ENCODE measurements at places on chromosomes 6 and 20.

DNA sequence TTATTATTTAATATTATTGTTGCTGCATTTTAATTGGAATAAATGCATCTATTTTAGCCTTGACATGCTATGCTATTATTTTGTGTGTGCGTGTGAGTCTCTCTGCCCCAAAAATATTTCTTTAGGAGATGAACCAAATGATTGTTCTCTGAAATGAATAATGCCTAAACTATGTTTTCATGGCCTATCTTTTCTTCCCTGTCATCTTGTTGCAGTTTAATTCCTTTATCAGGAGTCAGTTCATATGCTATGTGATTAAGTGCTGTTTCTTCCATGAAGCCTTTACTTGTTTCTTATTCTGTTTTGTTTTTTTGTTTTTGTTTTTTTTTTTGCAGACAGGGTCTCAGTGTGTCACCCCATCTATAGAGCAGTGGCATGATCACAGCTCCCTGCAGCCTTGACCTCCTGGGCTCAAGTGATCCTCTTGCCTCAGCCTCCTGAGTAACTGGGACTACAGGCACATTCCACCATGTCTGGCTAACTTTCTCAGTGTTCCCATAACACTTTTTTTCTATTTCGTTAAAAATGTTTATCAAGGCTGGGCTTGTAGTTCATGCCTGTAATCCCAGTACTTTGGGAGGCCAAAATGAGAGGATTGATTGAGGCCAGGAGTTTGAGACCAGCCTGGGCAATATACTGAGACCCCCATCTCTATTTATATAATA is 25.7 kb downstream of the TPX2 start:
- DNase-seq: no peak

DNA sequence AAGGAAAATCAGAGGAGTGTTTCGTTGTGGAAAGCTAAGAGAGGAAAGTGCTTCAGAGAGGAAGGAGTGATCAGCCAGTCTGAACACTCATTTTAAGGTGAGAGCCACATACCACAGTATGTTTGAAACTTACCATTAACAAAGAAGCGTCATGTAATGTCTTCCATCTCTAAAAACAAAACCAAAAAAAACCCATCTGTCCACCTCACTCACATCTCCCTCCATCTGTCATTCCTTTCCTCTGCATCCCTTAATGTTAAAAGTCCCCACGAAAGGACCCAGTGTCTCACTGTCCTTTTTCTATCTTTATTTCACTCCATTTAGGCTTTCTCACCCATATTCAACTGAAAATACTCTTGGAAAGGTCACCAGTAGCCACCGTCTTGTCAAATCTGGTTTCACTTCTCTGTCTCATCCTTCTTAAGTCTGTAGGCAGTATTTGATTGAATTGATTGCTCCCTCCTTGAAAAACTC is 59.4 kb upstream of the GNRH2 start:
- no peak for DNase-seq

DNA sequence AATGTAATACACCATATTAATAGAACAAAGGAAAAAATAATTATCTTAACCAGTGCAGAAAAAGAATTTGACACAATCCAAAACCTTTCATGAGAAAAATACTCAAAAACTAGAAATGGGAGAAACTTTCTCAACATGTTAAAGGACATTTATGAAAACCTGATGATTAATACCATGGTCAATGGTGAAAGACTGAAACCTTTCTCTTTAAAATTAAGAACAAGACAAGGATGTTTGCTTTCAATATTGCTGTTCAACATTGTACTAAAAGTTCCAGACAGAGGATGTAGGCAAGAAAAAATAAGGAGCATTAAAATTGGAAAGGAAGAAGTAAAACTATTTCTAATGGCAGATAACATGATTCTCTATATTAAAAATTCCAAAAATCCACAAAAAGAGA is 981.3 kb upstream of the FLRT3 start:
- no peak for DNase-seq

- no peak for DNase-seq
Observed at GRCh38 chr6:169589699-169590257, 112.1 kb downstream of the WDR27 start.

DNA sequence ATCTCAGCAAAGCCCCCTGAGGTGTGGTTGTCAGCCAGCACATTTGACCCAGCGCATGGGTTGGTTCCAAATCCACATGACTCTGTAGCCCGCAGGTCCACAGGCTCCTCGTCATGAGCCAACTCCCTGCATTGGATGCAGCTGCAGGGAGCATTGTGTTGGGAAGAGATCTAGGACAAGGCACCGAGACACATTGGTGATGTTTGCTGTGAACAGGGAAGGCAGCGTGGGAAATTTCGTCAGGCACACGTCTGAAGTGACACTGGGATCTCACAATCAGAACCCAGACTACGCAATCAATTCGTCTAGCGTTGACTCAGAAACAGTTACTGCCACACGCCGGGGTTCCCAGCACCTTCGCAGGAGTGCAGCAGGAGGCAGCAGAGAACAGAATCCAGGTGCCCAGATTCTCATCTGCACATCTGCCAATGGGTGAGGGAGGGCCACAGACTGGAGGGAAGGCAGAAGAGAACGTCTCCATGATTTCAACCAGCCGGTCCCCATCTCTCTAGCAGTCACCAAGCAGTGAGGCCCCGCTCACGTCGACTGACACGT is 177.0 kb downstream of the TTLL2 start:
- DNase-seq: no peak

- no peak for DNase-seq
Observed at GRCh38 chr20:45630371-45630770, 713 bp downstream of the WFDC9 start.

- no peak for DNase-seq
Observed at GRCh38 chr6:115885636-115886366, 174.9 kb downstream of the FRK start.

- DNase-seq: no peak
Observed at GRCh38 chr6:16503970-16504415, 257.3 kb downstream of the ATXN1 start.

DNA sequence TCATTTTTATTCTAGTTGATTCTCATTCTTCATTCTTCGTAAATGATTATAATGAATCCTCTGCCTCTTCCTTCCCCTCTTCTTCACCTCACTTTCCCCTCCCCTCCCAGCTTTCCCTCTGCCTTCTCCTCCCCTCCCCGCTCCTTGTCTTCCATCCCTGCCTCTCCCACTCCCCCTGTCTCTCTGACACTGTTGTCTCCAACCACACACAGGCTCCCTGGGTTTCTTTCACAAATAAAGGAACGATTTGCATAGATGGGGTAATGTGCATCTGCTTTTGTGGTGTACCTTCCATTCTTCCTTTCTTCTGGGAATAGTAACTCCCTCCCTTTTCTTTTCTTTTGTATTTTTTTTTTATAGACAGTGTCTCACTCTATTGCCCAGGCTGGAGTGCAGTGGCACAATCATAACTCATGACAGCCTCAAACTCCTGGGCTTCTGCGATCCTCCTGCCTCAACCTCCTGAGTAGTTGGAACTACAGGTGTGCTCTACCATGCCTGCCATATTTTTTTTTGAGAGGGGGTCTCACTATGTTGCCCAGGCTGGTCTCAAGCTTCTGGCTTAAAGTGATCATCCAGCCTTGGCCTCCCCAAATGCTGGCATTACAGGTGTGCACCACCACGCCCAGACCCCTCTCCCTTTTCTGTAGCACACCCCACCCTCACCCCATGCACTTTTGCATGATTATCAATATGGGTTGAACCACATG is 318.6 kb downstream of the PRKN start:
- DNase-seq: no peak

- no peak for DNase-seq
Observed at GRCh38 chr20:59774204-59774641, 159.2 kb downstream of the SYCP2 start.

DNA sequence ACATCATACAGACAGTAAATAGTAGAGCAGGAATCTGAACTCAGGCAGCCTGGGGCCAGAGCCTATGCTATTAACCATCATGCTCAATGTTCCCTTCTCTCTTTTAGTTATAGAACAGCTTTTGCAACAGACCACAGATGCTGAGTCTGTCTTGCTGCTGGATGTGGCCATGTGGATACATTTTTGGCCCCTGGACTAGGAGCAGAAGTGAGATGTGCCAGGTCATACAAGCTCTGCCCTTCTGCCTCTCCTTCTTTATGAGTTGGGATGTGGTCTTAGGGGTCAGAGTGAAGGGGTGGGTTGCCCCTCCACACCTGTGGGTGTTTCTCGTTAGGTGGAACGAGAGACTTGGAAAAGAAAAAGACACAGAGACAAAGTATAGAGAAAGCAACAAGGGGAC is 14.6 kb upstream of the AARS2 start:
- DNase-seq: no peak

DNA sequence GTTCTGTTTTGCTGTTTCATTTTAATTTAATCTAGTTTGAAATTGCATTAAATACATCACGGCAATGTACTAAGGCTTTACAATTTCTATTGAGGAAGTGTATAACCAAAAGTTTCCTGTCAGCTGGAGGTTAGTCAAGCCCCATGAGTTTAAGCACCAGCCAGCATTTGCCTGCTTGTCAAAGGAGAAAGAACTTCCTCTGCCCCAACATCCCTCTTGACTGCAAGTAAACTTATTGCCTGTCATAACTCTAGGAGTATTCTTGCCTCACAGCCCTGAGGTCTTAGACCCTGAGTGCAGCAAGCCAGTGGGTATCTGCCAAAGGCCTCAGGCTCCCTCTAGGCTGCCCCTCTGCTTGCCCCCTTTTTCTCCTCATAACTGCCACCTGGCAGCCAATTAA is 106.7 kb upstream of the INSM1 start:
- DNase-seq: no peak

DNA sequence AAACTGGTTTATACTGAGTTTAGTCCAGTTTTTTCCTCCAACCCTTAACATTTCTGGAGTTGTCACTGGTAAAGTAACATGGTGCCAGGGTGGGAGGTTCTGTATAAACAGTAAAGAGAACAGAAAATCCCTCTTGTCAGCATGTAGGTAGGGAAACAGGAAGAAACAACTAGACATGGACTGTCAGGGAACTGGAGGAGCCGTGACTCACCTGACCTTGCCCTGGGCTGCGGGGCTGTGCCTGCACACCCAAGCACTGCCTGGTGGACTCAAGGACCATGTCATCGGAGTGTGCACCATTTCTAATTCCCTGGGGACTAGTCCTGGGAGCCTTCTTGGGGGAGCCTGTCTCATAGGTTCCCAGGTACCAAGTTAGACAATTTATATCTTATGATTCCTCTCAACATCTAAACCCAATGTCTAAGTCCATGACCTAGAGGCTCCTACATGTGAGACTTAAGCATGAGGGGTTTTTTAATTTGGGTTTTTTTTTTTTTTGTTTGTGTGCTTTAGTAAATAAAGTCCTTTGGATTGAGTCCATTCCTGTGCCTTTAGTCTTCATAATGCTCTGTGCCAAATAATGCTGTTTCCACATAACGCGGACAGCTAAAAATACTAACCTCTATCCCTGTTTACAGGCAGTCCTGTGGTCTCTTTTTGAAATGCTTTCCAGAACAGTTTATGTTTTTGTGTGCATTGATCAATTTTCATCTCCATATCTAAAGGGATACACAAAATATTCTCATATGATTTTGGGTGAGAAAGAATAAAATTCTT is 136.9 kb upstream of the SUPT3H start:
- no peak for DNase-seq

- DNase-seq: no peak
Observed at GRCh38 chr6:8579372-8579771, 144.0 kb upstream of the SLC35B3 start.

- DNase-seq: no peak
Observed at GRCh38 chr20:33761698-33762250, 30.0 kb downstream of the ZNF341 start.

- no peak for DNase-seq
Observed at GRCh38 chr20:57457243-57458095, 66.3 kb downstream of the RBM38 start.

GRCh38 chr20:32325706-32326503 is 32.2 kb upstream of the ASXL1 start:
- DNase-seq: no peak

DNA sequence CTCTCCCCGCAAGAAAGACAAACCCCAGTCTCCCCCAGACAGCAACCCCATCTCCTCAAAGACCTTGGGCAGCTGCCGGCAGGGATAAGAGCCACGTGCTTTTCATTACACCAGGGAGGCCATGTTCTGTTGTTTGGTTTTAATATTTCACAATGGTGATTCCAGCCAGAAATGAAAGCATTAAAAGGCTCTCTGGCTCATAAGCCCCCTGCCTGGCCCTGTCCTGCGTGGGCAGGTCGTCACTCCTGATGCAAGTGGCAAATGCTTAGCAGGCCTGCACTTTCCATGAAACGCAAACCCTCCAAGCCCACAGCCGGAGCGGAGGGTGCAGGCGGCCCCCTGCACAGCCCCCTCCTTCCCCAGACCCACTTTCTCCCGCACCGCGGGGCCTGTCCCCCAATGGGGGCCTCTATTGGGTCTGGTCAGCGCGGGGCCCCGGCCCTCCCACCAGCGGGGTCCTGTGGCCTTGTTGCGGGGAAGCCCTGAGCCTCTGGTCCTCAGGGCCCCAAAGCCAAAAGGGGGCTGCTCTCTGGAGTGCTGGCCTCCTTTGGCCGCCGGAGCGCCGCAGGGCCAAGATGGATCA is 77.2 kb downstream of the TMEM242 start:
- no peak for DNase-seq

GRCh38 chr6:114879693-114880092 is 536.9 kb upstream of the HS3ST5 start:
- no peak for DNase-seq

GRCh38 chr6:41545247-41545702 is 906 bp upstream of the FOXP4 start:
- DNase-seq: no peak

DNA sequence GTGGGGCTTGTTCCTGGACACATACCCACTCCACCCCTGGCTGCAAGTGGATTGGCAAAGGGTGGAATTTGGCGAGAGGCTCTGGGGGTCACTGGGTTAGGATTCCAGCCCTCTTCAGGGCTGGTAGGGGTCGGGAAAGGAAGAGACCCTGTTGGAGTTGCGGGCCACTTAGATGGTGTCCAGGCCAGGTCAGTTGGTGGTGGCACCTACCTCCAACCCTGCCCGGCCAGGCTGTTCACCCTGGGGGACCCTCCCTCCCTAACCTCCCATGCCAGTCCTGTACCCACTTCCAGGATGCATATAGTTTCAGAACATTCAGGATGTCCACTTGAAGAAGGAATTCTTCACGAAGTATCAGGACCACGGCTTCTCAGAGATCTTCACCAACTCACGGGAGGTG is 21.0 kb downstream of the CAPN11 start:
- DNase-seq: no peak

- no peak for DNase-seq
Observed at GRCh38 chr6:39309942-39310531, 4.2 kb downstream of the KCNK17 start.
